ENCODE measurements at places on chromosomes 7 and 10.

- no peak for DNase-seq
Observed at GRCh38 chr7:127336458-127336857, 56.0 kb downstream of the ZNF800 start.

GRCh38 chr10:30709700-30710358 is 80.3 kb upstream of the LYZL2 start:
- DNase-seq: no peak

DNA sequence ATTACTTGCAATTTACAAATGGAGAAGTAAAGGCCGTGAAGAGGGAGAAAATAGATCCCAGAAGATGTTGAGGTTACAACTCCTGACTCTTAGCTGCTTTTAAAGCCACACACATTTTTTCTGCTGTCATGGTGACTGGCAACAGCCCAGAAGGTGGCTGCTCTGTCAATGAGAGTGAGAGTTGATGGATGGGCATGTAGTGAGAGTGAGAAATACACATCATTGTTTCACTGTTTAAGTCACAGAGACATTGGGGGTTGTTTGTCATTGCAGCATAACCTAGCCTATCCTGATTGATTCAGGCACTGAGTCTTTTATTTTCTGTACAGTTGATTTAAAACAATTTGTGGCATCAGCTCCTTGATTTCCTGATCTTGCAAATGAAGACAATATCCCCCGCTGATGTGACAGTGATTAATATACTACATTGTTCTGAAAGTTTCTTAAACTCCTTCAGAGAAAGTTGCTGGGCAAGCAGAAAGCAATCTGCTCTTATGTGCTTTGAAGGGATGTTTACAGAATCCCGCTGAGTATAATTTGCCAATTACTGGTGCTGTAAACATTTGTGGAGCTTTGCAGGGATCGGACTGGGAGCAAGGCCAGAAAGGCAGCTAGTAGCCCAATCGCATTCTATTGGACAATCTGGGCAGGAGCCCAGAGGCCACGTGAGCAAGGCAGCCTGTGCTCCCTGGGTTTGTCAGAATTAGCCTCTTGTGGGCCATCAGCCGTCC is 229.6 kb downstream of the PRPF18 start:
- no peak for DNase-seq

DNA sequence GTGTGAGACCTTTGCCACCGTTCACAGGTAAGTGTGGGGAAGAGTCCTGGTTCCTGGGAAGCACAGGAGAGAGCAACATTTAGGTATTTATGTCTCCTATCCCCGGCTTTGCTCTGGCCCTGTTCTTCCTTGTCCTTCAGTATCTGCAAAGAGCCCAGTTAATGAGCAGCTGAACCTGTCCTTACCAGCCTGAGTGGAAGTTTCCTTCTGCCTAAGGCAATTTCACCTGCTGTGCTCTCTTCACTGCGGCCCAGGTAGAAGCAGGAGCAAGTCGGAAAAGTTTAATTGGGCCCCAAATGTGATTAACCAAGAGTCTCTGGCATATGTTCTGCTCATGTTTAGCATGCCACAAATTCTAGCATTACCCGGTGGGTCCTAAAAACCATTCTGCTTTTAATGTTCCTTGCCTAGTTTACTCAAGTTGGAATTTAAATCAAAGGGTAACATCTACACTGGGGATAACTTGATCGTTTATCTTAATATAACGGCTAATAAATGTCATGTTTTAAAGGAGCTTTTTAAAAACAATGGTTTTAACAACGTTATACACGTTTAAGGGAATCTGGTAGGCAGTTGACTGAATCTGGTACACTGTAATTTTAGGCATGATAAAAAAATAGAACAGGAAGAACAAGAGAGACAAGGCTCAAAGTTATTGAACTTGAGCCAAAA is 817.1 kb downstream of the TYW1 start:
- no peak for DNase-seq

- no peak for DNase-seq
Observed at GRCh38 chr7:5380350-5381070, 43.1 kb downstream of the TNRC18 start.
